ENCODE measurements at places on chromosomes 6 and 20.

GRCh38 chr20:47063407-47063806, 168.8 kb downstream of the EYA2 start:
- DNase-seq, result no peak

GRCh38 chr6:148703900-148704299, 42.9 kb upstream of the UST start:
- DNase-seq, result no peak

DNA sequence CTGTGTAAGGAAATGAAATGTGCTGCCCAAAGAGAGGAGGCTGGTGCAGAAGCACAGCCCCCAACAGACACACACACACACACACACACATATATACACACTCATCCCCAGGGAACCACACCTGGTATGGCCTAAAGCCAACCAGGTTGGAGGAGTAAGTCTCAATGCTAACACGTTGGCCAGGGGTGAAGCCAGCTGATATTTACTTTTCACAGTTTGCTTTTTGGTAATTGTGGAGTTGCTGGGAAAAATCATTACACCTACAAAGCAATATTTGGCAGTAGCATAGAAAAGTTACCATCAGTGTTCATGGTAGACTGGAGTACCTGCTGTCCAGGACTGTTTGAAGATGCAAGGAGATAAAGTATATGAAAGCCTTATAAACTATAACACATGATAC, 50.3 kb upstream of the NAA20 start:
- no peak for DNase-seq

GRCh38 chr20:22529150-22530019, 55.0 kb downstream of the FOXA2 start:
- DNase-seq, result peak; percentile 20

GRCh38 chr20:38633577-38634093, 32.0 kb downstream of the ARHGAP40 start:
- DNase-seq, result peak; percentile 14

GRCh38 chr6:128036808-128037570, 136.1 kb upstream of the THEMIS start:
- DNase-seq, result no peak

- no peak for DNase-seq
Observed at GRCh38 chr6:103139377-103139776, 1720.3 kb downstream of the HACE1 start.

- DNase-seq, result no peak
Observed at GRCh38 chr6:134397676-134398075, 79.8 kb upstream of the SGK1 start.

DNA sequence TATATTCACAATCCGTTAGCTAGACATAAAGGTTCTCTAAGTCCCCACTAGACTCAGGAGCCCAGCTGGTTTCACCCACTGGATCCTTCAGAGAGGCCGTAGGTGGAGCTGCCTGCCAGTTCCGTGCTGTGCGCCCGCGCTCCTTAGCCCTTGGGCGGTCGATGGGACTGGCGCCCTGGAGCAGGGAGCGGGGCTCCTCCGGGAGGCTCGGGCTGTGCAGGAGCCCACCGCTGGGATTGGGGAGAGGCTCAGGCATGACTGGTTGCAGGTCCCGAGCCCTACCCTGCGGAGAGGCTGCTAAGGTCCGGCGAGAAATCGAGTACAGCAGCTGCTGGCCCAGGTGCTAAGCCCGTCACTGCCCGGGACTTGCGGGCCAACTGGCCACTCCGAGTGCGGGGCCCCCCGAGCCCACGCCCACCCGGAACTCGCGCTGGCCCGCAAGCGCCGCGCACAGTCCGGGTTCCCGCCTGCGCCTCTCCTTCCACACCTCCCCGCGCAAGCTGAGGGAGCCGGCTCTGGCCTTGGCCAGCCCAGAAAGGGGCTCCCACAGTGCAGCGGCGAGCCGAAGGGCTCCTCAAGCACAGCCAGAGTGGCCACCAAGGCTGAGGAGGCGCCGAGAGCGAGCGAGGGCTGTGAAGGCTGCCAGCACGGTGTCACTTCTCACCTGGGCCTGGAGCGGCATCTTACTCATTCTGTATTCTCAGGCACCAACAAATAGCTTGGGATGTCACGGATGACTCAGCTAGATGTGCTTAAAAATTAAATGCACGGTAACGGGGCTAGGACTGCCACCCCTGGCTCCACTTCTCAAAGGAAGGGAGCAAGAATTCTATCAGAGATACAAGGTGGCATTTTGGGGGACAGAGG, 44.1 kb downstream of the IRF4 start:
- no peak for DNase-seq

DNA sequence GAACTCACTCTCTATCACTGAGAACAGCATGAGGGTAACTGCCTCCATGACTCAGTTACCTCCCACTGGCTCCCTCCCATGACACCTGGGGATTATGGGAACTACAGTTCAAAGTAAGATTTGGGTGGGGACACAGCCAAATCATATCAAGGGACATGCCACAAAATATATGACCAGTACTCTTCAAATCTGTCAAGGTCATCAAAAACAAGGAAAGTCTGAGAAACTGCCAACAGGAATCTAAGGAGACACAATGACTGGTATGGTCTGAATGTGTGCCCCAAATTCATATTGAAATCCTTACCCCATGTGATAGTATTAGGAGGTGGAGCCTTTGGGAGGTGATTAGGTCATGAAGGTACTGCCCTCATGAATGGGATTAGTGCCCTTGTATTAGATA, 258.8 kb downstream of the TPBG start:
- DNase-seq, result no peak

- DNase-seq, result peak; percentile 65
Observed at GRCh38 chr6:109892451-109893435, 85.4 kb upstream of the GPR6 start.

DNA sequence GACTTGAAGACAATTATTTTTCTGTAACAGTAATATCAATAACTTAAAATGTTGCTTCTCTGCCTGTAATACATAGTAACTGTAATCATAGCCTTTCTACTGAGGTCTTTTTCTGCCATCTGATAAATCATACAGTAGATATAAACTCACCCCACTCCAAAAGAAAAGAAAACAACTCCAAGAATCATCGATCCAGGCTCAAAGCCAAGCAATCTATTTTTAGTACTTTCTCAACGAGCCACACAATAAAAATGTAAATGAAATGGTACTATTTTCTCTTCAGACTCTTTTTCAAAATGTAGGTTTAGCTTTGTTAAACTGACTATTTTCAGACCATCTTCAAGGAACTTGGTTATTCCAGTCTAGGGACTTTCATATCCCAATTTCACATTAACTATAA, 493.3 kb downstream of the ADGRB3 start:
- DNase-seq, result no peak

- no peak for DNase-seq
Observed at GRCh38 chr6:3776881-3777507, 25.5 kb upstream of the PXDC1 start.

GRCh38 chr6:130912434-130912833, 85.2 kb downstream of the SMLR1 start:
- no peak for DNase-seq

Data from renal cortex interstitium (tissue), 15 donors.